ENCODE measurements at places on chromosomes 12 and 14.

- no peak for DNase-seq
Observed at GRCh38 chr12:69457433-69457832, 12.8 kb upstream of the FRS2 start.

DNA sequence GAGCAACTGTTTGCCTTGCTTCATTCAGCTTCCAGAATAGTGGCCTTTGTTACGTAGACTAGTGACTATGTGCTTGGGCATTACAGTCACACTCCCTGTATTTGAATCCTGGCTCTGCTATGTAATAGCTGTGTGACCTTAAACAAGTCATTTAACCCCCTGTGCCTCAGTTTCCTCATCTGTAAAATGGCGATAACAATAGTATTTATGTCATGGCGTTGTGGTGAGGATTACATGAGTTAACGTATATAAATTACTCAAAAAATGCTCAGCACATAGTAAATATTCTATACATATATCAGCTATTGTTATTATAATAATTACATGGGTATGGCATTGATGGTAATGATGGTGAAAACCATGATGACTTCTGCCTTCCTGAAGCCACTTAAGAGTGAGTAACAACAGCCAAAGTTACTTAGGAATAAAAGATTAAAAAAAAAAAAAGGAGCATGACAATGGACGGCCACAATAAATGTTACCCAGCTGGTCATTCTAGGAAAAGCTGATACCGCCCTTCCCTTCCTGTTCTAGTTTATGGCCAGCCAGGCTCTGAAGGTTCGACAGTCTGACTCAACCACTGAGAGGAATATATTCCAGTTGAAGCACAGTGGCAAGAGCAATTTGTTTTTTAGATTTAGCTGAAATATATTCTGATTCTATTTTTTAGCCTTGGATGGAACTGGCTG, 9.9 kb upstream of the ADIPOR2 start:
- no peak for DNase-seq

- no peak for DNase-seq
Observed at GRCh38 chr14:55370883-55371455, 40.7 kb downstream of the ATG14 start.

GRCh38 chr12:11756022-11756421, 106.5 kb downstream of the ETV6 start:
- DNase-seq = no peak

GRCh38 chr12:86137936-86138335, 118.3 kb downstream of the MGAT4C start:
- DNase-seq = peak; percentile 93

DNA sequence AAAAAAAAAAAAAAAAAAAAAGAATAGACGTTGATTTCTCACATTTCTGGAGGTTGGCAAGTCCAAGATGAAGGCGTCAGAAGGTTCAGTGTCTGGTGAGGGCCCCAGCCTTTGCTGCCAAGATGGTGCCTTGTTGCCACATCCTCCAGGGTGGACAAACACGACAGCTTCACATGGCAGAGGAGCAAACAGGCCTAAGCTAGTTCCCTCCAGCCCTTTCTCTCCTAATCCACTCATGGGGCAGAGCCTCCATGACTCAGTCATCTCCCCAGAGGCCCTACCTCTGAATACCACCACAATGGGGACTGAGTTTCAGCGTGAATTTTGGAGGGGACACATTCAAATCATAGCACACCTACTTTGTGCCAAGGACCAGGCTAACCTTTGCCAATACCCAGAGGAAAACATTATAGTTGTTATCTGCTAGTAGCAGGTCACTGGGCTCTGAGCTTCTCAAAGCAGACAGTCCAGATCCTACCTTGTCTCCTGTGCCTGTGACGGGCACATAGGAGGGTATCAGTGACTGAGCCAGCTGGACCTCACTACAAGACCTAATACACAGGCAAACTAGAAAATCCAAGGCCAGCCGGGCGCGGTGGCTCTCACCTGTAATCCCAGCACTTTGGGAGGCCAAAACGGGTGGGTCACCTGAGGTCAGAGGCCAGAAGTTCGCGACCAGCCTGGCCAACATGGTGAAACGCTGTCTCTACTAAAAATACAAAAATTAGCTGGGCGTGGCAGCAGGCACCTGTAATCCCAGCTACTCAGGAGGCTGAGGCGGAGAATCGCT, 10.5 kb upstream of the BCL11B start:
- DNase-seq = no peak

GRCh38 chr14:88551980-88552431, 2.8 kb downstream of the PTPN21 start:
- DNase-seq = peak; percentile 12

- no peak for DNase-seq
Observed at GRCh38 chr12:130525384-130526172, 187.9 kb downstream of the PIWIL1 start.

- DNase-seq = no peak
Observed at GRCh38 chr14:39614297-39614923, 182.2 kb upstream of the FBXO33 start.

DNA sequence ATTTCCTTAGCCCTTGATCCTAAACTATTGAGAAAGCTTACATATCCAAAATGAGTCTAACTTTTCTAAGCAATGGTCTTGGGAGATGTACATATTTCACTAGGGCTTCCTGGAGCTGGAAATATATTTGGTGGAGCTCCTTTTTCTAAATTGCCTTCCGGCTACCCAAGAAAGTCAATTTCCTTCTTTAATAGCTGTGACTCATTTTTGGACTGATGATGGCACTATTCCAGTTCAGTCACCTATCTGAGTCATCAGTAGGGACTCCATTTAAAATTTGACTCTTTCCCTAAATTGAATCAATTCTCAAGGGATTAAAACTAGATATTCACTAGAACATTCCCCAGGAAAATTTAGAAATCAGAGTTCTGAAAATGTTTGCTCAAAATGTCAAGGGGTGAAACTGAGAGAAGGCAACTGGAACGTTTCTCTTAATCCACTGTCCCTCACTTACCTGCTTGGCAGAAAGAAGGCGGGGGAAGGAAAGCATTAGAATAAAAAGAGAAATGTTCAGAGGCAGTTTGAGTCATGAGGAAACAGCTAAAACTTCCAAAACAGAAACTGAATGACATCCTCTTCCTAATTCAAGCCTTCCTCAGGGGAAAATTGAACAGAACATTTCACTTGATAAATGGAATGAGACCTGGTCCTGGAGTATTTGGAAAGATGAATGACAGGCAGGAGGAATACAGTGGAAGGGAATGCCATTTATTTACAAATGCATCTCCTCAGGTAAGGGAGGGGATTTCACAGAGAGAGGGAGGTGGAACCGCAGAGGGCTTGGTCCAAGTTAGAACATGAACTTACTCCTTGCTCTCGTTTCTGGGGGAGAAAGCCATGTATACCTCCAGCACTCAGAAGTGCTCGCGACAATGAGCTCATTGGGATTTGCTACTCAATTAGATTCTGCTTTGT, 91.2 kb downstream of the RGS6 start:
- no peak for DNase-seq

DNA sequence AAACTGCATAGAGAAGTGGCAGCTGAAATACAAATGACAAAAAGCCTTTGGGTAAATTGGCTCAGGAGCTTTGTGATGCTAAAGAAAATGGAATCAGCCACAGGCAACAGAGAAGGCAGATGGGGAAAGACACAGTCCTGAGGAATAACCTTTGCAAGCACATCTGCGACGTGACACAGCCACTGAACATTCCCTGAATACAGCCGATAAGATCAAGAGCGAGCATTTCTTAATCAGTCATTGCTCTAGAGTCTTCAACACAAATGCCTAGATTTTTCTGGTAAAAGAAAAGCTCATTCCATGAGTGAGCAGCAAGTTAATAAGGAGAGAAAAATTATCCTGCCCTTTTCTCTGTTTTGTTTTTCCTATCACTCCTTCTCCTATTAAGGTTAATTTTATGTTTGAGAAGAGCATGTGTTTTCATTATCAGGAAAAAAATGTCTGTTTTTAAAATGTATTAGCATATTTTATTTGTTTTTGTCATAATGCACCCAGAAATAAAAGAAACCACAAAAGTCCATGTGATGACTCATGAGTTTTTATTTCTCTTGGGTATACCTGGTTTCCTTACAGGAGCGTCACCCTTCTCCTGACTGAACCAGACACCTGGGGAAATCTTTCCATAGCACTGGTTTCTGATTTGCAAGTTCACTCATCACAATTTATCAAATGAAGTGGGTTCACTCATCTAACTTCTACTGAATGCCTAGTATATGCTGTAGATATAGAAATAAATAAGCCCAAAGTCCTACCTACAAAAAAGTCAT, 45.4 kb upstream of the PCED1B start:
- peak; percentile 30 for DNase-seq

- DNase-seq = no peak
Observed at GRCh38 chr14:100052819-100053218, 12.4 kb upstream of the EVL start.

DNA sequence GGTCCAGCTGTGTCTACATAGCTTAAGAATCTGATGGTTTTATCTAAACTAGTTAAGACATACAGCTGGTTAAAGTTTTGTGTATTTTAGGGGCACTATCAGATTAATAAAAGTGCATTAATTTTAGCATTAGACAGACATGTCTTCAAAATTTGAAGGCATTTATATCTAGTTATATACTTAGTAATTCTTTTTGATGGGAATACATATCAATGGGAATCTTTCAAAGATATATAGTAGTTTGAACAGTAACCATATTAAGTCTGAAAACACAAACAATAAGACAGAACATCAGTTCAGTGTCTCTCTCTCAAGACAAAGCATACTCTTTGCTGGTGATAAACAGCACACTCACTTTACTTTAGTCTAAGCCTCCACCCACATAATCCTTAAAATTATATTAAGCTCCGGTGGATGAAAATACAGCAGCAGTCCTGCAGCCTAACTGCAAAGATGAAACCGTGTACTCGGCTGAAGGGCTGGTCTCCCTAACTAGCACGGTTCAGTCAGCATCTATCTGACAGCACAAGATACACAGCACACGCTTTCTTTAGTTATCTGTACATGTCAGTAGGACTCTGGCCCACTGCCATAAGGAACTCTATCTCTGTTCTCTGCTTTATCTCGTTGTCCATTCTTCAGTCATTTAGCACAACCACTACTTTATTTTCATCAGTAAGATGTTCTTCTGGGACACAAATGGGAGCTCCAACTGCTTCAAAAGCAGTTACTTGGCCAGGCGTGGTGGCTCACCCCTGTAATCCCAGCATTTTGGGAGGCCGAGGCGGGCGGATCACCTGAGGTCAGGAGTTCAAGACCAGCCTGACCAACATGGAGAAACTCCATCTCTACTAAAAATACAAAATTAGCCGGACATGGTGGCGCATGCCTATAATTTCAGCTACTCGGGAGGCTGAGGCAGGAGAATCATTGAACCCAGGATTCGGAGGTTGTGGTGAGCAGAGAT, 80.5 kb downstream of the MED13L start:
- no peak for DNase-seq

GRCh38 chr14:50335389-50335788, 23.3 kb downstream of the DMAC2L start:
- DNase-seq = peak; percentile 82
